Activated CD4-positive, alpha-beta T cell treated with anti-CD3 and anti-CD28 coated beads, Interleukin-10, Interleukin-2, amounts not matched to agents 100 ng/mL and 50 ng/mL, durations not matched to agents 16 hours and 8 hours (primary cell): ENCODE measurements at places on chromosomes 3 and 15.

GRCh38 chr3:136840252-136840651 is 21.3 kb downstream of the SLC35G2 start:
- DNase-seq: no peak

DNA sequence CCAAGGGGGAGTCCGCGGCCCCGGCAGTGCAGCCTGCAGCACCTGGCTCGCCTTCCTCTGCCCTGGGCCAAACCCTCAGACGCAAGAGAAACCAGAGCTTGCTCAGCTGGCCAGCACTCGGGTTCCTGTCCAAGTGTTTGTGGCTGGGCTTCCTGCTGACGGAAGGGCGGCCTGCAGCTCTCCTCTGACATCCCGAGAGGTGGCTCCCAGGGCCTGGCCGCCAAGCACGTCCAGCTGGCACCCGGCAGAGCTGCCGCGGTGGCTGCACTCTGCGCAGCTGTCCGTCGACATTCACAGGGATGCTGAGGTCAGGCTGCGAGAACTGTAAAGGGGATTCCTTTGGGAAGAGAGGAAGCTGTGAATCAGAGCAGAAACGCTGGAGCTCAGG is 85.6 kb downstream of the CPN2 start:
- DNase-seq: no peak

DNA sequence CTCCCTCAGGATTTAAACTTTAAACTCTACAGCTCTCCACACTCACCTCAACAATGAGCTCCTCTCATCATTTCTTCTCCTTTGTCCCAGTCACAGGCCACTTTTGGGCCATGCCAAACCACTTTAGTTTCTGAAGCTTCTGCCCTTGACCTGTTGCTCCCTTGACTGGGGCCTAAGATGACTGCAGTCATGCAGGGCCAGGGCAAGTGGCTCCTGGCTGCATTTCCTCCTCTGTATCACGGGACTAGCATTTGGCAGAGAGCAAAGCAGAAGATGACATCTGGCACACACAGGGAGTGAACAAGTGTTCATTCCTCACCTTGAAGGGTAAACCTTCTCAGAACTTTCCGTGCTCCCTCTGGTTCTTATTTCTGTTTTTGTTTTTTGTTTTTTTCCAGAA is 136.9 kb downstream of the PDE8A start:
- no peak for DNase-seq

DNA sequence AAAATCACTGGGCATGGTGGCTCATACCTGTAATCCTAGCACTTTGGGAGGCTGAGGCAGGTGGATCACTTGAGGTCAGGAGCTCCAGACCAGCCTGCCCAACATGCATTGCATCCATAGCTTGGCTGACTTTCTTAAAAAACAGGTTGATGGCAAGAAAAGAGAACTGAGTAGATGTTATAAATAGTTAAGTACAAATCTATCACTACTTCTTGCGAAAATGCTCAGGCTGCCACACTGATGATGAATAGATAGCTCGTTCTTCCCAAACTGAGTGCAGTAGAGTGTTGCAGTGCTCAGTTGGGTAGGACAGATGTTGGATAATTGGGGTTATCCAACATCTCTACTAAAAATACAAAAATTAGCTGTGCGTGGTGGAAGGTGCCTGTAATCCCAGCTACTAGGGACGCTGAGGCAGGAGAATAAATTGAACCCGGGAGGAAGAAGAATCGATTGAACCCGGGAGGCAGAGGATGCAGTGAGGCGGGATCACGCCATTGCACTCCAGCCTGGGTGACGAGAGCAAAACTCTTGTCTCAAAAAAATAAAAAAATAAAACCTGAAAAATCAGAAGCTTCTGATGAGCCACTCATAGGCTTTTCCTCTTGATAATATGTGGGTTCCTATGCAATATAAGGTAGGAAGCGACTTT is 1.2 kb downstream of the BTLA start:
- peak; percentile 39 for DNase-seq

DNA sequence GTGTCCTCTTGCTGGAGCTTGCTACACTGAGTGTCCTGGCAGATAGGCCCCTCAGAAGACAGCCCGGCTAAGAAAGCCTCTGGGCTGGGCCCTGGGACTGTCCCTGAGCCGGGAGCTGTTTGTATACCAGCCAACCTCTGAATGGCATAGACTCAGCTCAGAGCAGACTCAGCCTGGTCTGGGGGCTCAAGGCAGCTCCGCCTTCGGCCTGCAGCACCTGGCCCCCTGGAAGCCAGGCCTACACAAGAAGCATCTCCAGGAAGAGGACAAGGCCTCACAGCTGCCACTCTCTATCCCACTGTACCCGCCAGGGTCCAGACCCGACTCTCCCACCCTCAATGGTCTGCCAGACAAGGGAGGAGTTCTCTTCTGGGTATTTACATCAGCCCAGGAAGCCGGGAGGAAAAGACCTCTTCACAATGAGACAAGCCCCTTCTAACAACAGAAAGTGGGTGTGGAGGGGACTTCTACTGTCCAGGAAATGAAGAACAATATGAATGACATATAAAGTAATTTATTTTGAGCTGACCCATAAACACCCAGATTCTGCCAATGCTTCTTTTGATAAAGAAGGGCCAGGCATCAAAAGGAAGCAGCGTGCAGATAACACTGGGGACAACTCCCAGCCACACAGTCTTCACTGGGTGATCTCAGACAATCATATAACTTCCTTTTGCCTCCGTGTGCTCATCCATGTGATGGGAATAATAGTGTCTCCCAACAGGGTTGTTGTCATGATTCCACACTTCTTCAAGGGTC is 110.2 kb downstream of the TPRA1 start:
- no peak for DNase-seq

DNA sequence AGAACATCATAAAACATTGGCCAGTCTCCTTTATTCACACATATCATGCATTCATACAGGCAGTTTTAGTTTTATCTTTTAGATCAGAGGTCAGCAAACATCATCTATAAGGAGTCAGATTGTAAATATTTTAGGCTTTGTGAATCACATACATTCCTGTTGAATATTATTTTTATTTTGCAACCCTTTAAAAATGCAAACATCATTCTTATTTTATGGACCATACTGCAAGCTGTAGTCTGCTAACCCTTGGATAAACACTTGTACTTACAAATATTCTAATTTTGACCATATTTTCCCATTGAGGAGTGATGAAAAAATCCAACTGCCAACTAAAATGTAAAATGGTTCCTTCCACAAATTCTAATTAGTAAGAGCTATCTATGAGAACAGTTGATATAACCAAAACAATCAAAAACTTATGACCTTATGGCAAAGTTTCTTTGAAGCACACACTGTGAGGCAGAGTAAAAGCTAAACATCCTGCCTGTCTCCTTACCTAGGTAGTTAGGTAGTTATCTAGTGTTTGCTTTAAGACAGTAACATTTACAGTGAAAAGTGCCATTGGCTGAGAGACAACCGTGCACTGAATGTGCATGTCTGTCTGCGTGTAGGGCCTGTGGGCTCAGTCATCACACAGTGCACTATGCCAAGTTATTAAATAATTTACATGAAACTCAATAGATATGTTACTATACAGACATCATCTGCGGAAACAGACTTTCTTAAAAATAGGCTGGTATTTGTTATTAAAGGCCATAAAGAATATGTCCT is 57.7 kb downstream of the PIK3R4 start:
- DNase-seq: no peak

DNA sequence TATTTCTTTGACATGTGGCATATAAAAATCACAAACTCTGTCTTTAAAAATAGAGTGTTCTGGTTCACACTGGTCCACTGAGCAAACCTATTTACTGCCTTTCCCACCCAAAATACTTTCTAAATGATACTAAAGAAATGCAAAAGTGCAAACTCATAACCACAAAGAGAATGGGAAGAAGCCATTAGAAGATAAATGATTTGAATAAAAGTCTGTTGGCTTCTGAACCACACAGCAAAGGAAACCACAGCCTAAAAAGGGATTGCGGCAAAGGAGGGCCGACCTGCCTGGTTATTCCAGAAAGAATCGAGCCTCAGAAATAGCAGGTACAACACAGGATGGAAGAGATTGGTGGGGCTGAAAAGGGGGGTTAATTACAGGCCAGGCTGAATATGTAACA is 599.5 kb downstream of the FHIT start:
- no peak for DNase-seq

DNA sequence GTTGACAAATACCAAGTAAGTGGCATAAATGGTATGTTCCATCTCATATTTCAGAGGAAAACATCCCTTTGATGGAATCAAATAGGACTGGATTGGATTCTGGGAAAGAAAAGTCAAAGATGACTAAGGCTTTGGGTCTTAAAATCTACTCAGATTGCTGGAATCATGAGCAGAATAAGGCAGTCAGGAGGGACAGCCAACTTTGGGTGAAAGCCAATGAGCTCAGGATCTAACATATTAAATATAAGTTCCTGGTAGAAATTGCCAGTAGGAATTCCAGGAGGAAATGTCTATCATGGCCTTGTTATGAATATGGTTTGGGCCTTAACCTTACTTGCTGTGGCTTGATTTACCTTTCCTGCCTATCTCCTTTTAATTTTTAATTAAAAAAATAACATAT is 55.3 kb downstream of the ISL2 start:
- no peak for DNase-seq

DNA sequence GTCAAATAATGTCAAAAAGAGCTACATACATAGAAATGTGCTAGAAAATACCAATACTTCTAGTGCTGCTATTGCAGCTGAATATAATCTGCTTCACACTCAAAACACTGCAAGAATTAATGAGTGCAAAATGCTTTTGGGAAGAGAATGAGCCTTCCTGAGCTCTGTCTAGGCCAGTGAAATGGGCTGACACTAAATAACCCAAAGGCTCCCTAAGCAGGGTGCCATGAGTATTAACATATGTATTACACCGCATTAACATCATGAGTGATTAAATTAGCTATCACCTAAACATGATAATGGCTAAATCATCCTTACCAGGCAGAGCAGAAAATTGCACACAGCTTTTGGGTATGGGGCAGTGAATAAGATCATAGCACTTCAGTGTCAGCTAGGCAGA is 806.3 kb upstream of the NECTIN3 start:
- DNase-seq: no peak

DNA sequence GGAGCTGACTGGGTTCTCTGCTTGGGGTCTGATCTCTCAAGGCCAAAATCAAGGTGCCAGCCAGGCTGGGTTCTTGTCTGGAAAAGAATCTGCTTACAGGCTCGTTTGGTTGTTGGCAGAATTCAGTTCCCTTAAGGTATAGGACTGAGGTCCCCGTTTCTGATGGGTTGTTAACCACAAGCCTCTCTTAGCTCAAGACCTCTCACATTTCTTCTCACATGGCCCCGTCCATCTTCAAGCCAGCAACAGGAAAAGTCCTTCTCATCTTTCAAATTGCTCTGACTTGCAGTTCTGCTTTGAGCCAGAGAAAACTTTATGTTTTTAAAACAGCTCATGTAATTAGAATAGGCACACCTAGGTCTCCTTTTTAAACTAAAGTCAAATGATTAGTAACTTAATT is 20.4 kb downstream of the UACA start:
- DNase-seq: no peak

DNA sequence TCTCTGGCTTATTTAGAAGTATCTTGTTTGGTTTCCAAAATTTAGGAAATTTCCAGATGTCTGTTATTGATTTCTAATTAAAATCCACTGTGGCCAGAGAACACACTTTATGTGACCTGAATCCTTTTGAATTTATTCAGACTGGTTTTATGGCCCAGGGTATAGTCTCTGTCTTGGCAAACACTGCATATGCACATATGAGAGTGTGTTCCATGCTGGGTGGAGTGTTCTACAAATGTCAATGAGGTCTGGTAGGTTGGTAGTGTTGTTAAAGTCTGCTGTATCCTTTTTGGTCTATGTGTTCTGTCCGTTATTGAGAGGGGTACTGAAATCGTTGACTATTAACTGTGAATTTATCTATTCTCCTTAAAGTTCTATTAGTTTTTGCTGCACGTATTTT is 30.2 kb downstream of the PGPEP1L start:
- no peak for DNase-seq

DNA sequence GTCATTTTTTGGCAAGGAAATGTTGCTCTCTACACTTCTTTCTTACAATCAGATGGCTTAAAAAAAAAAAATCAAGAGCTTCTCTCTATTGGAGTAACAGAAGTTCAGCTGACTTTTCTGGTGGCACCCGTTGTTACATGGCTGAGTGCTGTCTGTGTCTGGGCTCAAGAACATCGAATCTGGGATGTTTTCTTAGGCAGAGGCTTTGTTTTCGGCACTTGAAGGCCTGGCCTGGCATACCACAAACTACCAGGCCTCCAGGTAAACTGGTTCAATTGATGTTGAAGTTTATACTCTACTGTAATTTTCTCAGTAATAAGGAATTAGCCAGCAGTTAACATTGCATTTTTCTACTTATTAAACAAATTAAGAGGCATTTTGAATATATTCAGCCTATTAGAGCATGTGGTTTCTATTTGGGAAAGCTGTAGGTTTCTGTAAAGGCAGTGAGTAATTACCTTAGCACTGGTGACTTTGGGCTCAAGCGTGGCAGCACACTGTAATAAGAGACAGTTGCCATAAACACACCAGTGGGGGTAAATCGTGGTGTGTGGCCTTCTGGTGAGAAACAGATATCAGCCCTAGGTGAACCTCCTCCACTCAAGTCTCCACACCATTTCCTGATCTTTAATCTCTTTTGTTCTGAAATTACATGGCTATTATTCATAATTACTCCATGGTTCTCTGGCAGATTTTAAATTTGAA is 544.7 kb downstream of the MECOM start:
- no peak for DNase-seq

DNA sequence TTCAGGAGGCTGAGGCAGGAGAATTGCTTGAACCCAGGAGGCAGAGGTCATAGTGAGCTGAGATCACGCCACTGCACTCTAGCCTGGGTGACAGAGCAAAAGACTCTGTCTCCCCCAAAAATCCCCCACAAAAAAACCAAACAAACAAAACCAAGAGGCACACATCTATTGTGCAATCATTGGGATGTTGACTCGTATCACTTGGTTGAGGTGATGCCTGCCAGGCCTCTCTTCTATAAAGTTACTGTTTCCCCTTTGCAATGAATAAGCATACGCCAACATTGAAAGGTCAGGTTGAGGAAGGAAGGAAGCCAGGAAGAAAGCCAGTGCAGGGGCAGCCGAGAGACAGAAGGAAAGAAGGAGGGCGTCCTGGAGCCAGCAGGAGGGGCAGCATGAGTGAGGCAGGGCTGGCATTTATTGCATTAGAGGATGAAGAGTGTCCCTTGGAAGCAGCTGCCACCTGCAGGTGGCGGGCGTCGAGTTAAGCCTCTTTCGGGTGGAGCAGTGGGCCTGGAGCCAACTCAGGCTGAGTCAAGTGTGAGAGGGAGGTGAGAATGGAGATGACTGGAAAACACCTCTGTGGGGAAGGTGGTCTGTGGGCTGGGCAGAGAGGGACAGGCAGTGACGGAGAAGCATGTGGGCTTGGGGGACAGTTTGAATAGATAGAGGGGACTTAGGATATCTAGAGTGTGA is 8.3 kb upstream of the CSPG4 start:
- peak; percentile 52 for DNase-seq

- DNase-seq: no peak
These were observed 18.7 kb downstream of the STARD9 start for GRCh38 chr15:42594095-42594494.

GRCh38 chr3:187288131-187288854 is 3.2 kb downstream of the MASP1 start:
- DNase-seq: no peak

DNA sequence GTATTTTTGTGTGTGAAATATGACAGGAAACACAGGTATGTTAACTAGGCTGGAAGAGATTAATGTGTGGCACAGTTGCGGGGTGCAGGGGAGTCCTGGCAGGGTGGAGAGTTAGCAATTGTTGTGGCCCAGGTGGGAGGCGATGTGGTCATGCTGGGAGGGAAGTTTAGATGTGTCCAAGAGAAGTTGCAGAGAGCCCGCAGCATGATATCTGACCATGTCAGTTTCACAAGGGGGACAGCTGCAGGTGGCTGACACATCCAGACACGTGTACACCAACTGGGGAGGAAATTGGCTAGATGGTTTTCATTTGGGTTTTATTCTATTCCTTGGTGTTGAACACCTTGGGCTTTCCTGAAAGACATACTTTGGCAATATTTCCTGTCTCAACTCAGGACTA is 172.8 kb upstream of the RGMA start:
- DNase-seq: no peak
